Osteoblast (primary cell): ENCODE measurements at places on chromosomes 11 and 22. TPM values are rescaled to one million over a fixed set of nuclear protein-coding genes. Genes with fewer than 3 reads are reported as not detected.

GRCh38 chr22:42282252-42282942, 11.9 kb upstream of the TCF20 start:
- DNase-seq: peak; percentile 77

GRCh38 chr22:35308480-35309021, 8.9 kb downstream of the TOM1 start:
- DNase-seq: peak; percentile 67

- no peak for DNase-seq
Measured at GRCh38 chr22:44014241-44014640, 9.9 kb upstream of the PARVB start.

DNA sequence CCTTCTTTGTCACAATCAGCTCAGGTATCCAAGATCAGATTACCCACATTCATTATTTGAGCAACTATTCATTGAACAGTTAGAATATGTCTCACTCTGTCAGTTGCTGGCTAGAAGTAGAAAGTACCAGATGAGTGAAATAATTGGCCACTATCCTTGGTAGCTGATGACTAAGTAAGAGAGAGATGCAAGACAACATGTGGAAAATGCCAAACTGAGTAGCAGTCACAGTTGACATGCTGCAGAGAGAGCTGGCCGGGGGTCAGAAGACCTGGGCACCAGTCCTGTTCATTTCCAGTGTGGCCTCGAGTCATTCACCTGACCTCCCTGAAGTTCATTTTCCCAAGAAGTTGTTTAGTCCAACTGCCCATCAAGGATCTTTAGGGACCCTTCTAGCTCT, 22.5 kb upstream of the SMIM35 start:
- DNase-seq: no peak

DNA sequence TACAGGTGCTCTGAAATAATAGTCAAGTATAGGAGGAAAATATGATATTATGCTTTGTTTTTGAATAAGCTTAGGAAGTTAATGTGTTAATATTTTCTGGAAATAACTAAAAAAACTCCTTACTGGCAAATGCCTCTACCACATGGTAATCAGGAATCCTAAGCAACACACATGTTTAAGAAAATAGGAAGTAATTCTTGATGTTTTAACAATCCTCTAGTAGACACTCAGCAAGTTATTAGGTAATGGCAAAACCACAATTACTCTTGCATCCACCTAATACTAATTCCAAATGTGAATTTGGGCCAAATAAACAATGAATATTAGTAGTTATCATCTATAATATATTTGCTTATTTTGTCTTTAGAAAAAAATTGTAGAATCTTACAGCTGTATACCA, 53.6 kb downstream of the SLC35F2 start:
- DNase-seq: no peak

DNA sequence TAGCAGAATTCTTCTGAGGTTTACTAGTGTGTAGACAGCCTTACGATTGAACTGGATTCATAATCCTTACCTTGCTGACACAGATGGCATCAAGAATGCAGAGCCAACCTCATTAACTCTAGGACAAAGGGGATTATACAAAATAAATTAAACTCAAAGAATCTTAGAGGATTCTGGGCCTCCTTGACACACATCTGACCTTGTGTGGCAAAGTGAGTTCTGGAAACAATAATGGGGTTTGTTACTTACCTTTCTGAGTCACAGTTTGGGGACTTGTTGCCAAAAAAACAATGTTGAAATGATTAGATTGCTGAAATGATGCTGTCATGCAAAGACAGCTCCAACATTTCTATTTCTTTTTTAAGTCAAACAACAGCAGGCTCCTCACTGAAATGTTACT, 179.1 kb upstream of the ISX start:
- DNase-seq: no peak

The RANGAP1 gene
- 29.8 and 31.8 TPM in 2 replicates for total RNA-seq

The MPEG1 gene
- total RNA-seq: under 0.01 and 0.36 TPM in 2 replicates

DNA sequence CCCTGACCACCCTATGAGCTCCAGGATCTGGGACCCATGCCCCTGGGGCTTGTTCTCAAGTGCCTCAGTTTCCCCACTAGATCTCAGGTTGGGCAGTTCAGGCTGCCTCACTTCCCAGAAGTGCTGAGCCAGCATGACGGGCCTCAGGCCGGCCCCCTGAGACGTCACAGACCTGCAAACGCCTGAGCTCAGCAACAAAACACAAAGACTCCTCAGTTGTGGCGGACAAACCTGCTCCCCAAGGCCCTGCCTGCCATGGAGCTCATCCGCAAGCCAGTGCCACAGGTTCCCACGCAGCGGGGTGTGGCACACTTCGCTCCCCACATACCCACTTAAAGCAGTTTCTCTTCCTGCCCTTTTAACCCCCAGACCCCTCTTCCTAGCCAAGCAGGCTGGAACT, 45.2 kb downstream of the NECTIN1 start:
- DNase-seq: no peak

DNA sequence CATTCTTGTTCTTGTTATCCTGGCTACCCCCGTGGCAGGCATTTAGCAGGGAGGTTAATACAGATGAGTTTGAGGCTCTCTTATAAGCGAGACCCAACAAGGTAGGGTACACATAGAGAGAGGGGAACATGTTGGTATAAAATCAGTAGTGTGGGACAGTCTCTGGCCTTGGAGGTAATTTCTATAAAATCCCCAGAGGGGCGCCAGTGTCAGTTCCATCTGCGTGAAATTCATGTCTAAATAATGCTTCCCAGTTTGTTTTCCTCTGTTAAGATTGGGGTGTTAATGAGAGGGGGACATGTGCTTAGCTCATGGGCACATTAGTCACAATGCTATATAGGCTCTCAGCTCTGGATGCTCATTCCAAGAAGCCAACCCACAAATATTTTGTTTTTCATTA, 150.7 kb downstream of the MYO18B start:
- DNase-seq: no peak

- no peak for DNase-seq
Measured at GRCh38 chr11:38646382-38646781, 2048.3 kb upstream of the RAG2 start.

DNA sequence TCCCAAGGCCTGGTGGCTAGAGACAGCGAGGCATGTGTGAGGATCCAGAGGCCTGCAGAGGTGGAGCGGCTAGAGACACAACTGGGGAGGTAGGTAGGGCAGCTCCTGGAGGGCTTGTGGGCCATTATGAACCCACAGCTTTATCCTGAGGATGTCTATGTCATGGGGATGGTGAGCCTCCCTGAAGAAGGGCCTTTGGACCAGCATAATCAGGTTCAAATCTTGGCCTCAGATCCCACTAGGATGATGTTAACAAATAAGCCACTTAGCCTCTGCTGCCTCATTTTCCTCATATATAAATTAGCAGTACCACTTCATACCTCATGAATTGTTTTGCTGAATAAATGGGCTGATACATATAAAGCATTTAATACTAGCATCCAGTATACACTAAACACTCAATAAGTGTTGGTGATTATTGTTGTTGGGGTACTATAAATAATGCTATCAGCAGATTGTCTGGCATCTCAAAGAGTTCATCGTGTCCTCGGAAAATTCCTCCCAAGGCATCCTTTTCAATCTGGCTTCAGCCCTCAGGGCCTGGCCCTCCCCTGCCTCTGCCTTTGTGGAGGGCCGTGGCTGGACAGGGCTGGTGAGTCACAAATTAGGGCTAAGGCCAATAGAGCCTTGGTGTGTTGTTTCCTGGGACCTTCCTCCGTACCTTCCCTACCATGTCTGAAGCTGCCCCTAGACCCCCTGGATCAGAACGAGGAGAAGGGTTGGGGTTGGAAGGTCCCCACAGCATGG, 30.9 kb upstream of the LRRC32 start:
- peak; percentile 89 for DNase-seq

The ZNRF3 gene
- 4.7 and 6.9 TPM in 2 replicates for total RNA-seq

GRCh38 chr11:11211888-11212287, 141.2 kb downstream of the CSNK2A3 start:
- DNase-seq: no peak

GRCh38 chr11:19392321-19392720, 151.6 kb upstream of the E2F8 start:
- no peak for DNase-seq

DNA sequence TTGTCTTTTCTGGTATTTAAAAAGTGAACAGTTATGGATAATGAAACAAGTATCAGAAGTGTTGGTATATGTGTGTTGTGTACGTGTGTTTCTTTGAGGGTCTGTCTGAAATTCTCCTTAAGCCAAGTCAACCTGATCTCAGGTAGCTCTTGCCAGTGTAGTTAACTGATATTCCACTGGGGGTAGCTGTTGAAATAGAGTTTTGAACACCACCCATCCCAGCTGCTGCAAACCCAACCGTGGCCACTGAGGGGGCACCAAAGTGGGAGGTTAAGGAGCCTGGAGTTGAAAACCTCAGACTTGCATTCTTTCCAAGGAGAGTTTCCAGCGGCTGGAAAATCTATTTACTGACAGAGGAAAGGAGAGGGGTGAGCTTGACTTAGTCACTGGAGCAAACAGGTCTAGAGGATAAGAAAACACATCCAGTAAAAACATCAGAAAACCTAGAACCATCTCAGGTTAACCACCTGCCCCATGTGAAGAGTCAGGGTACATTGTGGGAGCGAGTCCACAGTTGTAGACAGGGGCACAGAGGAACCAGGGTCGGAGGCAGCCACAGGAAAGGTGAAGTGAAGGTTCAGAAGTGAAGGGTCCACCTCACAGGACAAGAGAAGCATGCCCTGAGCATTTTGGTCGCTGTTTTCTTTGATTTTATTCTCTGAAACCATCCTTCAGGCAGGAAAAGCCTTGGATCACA, 8.8 kb upstream of the CUL5 start:
- peak; percentile 70 for DNase-seq

GRCh38 chr11:18416459-18416858, 4.3 kb downstream of the LDHC start:
- no peak for DNase-seq

The MAP6 gene
- 0.72 and 1.5 TPM in 2 replicates for total RNA-seq

GRCh38 chr22:47367107-47367690, 604.7 kb downstream of the TBC1D22A start:
- no peak for DNase-seq

GRCh38 chr11:65571940-65572339, 398 bp upstream of the FAM89B start:
- peak; percentile 92 for DNase-seq

GRCh38 chr11:32982626-32983025, 33.1 kb upstream of the DEPDC7 start:
- DNase-seq: no peak

The ACTN3 gene
- total RNA-seq: under 0.01 TPM in 1 of 2 replicates, not detected in the other

- DNase-seq: peak; percentile 94
Measured at GRCh38 chr11:12219757-12220156, 109.4 kb downstream of the MICAL2 start.

- no peak for DNase-seq
Measured at GRCh38 chr11:92692826-92693546, 276.5 kb upstream of the MTNR1B start.

- DNase-seq: no peak
Measured at GRCh38 chr11:133892126-133892525, 46.8 kb upstream of the SPATA19 start.

GRCh38 chr22:32334660-32335365, 22.9 kb upstream of the RFPL3 start:
- DNase-seq: no peak

DNA sequence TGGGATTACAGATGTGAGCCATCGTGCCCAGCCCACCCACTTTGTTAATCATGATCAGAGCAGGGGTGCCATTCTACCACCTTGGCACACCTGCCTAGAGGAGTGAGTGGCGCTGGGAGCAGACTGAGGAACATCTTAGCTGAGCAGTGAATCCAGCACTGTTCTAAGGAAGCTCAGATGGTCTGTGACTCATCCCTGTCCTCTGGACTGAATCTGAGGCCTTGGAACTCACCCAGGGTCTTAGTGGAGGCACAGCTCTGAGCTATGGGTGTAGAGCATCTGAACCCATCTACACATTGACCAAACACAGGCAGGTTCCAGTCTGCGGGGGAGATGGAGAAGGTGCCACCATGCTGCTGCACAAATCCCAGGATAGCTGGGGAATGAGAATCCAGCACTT, 14.9 kb downstream of the PGAP2 start:
- peak; percentile 94 for DNase-seq

The ADM2 gene
- total RNA-seq: 9.1 and 9.4 TPM in 2 replicates

DNA sequence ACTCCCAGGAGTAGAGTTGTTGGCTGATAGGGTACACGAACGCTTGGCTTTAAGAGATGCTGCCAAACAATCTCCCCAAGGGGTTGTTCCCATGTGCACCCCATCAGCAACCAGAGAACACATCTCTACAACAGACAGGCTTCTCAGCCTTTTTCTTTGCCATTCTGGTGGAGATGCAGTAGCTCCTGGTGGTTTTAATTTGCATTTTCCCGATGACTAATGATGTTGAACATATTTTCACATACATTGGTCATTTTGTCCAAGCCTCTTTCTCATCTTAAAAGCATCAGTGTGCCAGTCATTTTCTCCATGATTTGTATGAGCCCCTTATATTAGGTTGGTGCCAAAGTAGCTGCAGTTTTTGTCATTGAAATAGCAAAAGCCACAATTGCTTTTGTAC, 21.8 kb downstream of the DHCR7 start:
- peak; percentile 43 for DNase-seq

DNA sequence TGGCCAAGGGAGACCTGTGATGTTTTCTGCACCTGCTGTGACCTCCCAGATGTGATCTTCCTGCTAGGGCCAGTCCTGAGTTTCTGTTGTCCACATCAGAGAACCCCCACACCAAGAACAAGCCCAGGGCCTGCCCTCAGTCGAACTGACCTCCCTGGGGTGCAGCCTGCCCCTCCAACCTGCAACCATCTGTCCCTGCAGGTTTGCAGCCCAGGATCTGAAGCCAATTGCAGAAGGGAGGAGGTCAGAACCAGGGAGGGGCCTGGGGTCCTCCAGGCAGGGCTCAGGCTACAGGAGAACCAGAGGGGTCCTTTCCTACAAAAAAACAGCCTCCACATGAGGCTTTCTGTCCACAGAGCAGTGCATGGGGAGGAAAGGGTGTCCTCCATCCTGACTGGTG, 807 bp downstream of the TRIM3 start:
- no peak for DNase-seq

DNA sequence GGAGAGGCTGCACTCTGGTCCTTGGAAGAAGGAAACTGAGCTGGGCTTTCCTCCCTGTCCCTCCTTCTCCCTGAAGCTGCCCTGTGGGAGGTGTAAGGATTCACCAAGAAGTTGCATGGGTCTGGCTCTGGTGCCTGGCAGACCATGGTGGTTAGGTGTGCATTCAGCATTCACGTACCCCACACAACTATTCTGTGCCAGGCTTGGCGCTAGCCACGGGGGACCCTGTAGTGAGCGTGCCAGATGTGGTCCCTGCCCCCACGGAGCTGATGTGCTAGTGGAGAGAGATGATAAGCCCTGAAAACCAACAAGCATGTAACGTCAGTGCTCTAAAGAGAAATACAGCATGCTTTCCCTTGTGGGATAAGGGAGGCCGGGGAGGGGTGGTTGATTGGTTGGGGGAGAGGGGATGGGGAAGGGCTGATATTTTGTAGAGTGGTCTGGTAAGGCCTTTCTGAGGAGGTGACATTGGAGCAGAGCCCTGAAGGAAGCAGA, 48.9 kb downstream of the CD82 start:
- peak; percentile 25 for DNase-seq

The MUC15 gene
- total RNA-seq: not detected in 2 replicates
